Anterior cingulate cortex (tissue), 58 donors: ENCODE measurements at places on chromosomes 11 and 22.

GRCh38 chr11:1772270-1773130 is 8.8 kb upstream of the CTSD start:
- no peak for DNase-seq

DNA sequence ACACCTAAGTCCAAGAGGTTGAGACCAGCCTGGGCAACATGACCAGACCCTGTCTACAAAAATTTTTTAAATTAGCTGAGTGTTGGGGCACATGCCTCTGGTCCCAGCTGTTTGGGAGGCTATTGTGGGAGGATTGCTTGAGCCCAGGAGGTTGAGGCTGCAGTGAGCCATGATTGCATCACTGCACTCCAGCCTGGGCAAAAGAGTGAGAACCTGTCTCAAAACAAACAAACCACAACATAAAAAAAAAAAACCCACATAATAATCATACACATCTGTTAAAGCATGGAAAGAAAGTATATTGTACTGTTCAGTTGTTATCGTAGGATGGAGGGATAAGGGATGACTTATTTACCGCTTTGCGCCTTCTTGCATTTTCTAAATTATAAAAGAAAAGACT is 35.9 kb upstream of the GRK2 start:
- no peak for DNase-seq

GRCh38 chr11:31529701-31530100 is 20.1 kb downstream of the ELP4 start:
- DNase-seq = no peak

- no peak for DNase-seq
Observed at GRCh38 chr11:102637731-102638130, 12.6 kb upstream of the MMP20 start.
